ENCODE measurements at places on chromosomes 5 and 9. TPM values are rescaled to one million over a fixed set of nuclear protein-coding genes. Genes with fewer than 3 reads are reported as not detected.

- no peaks in the 10 kb centered on the region for H3K27me3 ChIP-seq
- H3K27ac ChIP-seq: no peak overlapping the region
- H3K4me3 ChIP-seq: no peak overlapping the region
Observed at GRCh38 chr5:162474239-162474638, 406.7 kb downstream of the GABRG2 start.

GRCh38 chr9:122055701-122056100 lies 37.4 kb downstream of the TTLL11 start:
- H3K27me3 ChIP-seq: no peaks in the 10 kb centered on the region
- no peaks in the 10 kb centered on the region for H3K36me3 ChIP-seq
- H3K27ac ChIP-seq: no peak overlapping the region
- H3K4me3 ChIP-seq: no peak overlapping the region

- DNase-seq: no peak
- no peak overlapping the region for H3K27ac ChIP-seq
- H3K36me3 ChIP-seq: no peaks in the 10 kb centered on the region
- H3K4me1 ChIP-seq: peaks cover 5% of the 10 kb centered on the region
Observed at GRCh38 chr9:128898382-128898781, 16.4 kb downstream of the LRRC8A start.

GRCh38 chr9:77712533-77713130 lies 64.5 kb upstream of the GNA14 start:
- no peak overlapping the region for H3K27ac ChIP-seq
- no peaks in the 10 kb centered on the region for H3K4me1 ChIP-seq
- H3K36me3 ChIP-seq: no peaks in the 10 kb centered on the region
- no peaks in the 10 kb centered on the region for H3K27me3 ChIP-seq

DNA sequence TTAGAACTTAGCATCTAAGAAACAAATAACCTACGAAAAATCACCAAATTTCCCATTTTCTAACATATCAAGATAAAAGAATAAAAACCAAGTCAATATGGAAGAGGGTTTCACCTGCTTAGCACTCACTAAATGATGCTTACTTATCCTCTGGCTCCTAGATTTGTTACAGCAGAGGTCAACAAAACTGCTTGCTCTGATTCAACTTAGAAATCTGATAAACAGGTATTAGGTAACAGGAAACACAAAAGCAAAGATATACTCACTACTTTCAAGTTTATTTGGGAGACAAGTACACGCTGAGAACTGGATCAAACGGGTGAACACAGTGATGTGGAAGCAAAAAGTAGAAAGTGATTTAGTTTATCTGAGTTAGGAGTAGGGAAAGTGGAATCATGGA lies 235.7 kb upstream of the TARS1 start:
- H3K36me3 ChIP-seq: no peaks in the 10 kb centered on the region
- H3K4me3 ChIP-seq: no peak overlapping the region
- H3K27me3 ChIP-seq: no peaks in the 10 kb centered on the region
- no peak for DNase-seq
- no peak overlapping the region for H3K27ac ChIP-seq

DNA sequence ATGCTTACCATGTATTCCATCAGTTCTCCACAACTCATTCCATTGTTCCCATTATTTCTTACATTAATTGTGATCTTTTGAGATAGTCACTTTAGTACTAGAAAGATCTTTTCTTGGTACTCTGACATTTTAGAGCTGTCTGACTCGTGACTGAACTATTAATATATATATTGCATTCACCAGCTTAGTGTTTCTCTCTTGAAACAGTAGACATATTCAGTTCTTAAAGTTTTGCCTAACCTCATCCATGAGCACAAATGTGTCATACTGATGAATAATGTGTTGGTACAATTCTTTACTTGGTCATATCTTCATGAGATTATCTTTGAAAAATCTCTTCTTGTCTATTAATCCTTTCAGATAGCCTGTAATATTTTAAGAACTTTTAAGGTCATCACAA lies 74.3 kb downstream of the NLN start:
- H3K4me3 ChIP-seq: no peak overlapping the region
- no peak for DNase-seq
- no peaks in the 10 kb centered on the region for H3K36me3 ChIP-seq
- H3K27ac ChIP-seq: no peak overlapping the region

GRCh38 chr5:143796753-143797152 lies 15.2 kb upstream of the HMHB1 start:
- H3K27me3 ChIP-seq: no peaks in the 10 kb centered on the region
- no peak overlapping the region for H3K4me3 ChIP-seq
- no peak overlapping the region for H3K27ac ChIP-seq
- peaks cover 15% of the 10 kb centered on the region for H3K4me1 ChIP-seq
- DNase-seq: no peak

DNA sequence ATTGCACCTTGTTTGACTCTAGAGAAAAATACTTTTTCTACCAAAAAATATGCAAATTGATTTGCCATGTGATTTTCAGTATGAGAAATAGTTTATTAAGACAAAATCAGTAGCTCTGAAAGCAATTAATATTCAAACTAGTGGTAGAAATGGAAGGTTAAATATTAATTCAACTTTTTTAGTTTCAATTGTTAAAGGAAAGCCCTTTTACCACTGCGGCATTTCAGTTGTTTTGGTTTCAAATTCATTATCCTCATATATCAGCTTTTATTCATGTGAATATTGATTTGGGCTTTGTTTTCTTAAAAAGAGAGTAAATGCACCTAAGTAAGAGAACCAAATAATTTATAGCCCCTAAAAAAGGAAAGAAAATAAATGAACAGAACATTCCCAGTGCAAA lies 660.6 kb upstream of the CHD1 start:
- H3K27ac ChIP-seq: no peak overlapping the region
- no peak for DNase-seq
- no peaks in the 10 kb centered on the region for H3K36me3 ChIP-seq
- H3K4me3 ChIP-seq: no peak overlapping the region
- no peaks in the 10 kb centered on the region for H3K4me1 ChIP-seq

DNA sequence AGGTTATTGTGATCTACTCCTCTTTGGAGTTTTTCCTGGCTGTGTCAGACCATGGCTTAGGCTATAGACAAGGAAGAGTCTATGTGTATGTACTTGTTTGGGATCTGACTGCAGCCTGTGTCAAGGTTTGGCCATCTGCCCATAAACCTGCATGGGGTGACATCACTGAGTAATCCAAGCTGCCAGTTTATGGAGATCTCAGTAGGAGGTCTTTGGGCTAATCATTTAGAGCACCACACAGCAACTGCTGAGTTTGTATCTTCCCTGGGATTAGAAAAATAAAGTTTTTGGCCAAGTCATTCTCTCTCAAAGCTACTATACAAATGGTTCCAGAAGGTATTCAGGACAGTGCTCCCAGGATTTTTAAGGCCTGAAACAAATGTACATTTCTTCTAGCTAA lies 65.5 kb upstream of the HSPB3 start:
- H3K4me3 ChIP-seq: no peak overlapping the region
- DNase-seq: no peak
- H3K4me1 ChIP-seq: no peaks in the 10 kb centered on the region
- H3K27me3 ChIP-seq: no peaks in the 10 kb centered on the region
- H3K27ac ChIP-seq: no peak overlapping the region
- H3K36me3 ChIP-seq: no peaks in the 10 kb centered on the region

The SURF6 gene
- 32.9 TPM for total RNA-seq

Measured in neural progenitor cell (in vitro differentiated cells).